Activated CD8-positive, alpha-beta memory T cell treated with anti-CD3 and anti-CD28 coated beads for 1 hour (primary cell): ENCODE measurements at places on chromosomes 7 and 10.

DNA sequence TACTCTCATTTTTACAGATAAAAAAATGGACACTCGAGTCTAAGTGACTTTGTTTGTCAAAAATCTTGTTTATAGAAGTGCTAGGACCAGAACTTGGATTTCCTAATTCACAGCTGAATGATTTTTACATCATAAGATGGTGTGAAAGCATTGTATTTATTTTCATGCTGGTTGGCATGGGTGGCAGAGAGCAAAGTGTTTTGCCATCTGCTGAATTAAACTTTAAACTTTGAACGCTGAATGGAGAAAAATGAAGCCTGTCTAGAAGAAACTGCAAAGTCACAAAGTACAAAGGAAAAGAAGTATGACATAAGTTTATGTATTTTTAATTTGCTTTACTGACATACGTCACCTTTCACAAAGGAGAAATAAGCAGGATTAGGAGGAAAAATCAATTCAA, 142.0 kb downstream of the NRBF2 start:
- no peak for DNase-seq

GRCh38 chr10:73251683-73252444, 580 bp downstream of the MRPS16 start:
- DNase-seq = no peak

DNA sequence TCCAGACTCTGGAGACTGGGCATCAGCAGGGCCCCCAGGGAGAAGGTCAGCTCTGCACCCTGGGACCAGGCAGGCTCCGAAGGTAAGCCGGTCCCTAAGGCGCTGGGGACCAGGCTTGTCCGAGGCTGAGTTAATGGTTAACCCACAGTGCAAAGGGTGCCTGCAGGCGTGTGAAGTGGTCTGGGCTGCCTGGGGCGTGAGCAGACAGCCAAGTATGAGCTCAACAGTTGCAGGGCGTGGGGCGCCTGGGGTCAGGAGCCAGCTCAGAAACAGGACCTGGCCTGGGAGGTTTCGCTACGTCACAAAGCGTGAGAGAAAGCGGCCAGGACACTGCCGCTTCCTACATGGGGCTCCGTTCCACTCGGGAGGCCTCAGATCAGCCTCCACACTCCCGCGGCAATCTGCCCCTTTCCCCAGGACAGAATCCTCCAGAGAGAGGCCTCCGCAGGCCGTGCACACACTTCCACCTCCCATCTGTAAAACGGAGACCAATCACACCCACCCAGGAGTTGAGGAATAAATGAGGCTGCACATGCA, 16.0 kb downstream of the PDGFA start:
- no peak for DNase-seq

DNA sequence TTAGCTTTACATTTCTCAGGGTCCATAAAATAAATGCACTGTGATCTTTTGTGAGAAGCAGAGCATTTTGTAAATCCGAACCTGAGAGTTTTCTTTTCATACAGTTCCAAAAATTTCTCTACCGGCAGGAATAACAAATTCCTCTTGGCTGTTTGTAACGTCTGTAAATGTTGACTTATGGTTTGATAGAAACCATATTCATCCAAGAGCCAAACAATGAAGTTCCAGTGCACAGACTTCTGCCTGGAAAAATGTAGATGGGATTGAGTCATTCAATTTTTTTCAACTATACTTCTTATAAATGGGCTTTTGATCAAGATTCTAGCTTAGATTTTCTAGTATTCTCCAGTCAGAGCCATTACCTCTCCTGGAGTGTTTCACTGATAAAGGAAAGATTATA, 530.6 kb downstream of the TFEC start:
- DNase-seq = no peak

GRCh38 chr7:24668927-24669635, 88.2 kb downstream of the GSDME start:
- DNase-seq = no peak

- DNase-seq = peak; percentile 49
Observed at GRCh38 chr10:102642736-102643335, 1.4 kb upstream of the TRIM8 start.

DNA sequence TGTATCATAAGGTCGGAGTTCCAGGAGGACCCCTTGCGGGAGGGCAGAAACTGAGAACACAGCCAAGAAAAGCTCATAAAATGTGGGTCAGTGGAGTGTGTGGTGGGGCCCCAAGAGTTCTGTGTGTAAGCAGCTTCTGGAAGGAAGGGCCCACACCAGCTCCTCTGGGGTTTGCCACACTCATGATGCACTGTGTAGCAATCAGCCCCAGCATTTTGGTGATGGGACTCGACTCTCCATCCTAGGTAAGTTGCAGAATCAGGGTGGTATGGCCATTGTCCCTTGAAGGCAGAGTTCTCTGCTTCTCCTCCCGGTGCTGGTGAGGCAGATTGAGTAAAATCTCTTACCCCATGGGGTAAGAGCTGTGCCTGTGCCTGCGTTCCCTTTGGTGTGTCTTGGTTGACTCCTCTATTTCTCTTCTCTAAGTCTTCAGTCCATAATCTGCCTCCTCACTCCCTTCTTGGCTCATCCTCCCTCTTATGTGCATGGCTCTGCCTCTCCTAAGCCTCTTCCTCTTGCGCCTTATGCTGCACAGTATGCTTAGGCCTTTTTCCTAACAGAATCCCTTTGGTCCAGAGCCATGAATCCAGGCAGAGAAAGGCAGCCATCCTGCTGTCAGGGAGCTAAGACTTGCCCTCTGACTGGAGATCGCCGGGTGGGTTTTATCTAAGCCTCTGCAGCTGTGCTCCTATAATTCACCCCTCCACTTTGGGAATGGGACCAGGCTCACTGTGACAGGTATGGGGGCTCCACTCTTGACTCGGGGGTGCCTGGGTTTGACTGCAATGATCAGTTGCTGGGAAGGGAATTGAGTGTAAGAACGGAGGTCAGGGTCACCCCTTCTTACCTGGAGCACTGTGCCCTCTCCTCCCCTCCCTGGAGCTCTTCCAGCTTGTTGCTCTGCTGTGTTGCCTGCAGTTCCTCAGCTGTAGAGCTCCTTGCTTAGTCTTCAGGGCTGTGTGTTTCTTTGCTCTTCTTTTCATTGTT, 17.8 kb downstream of the PRSS2 start:
- no peak for DNase-seq

- DNase-seq = no peak
Observed at GRCh38 chr10:99357691-99358090, 28.5 kb downstream of the CNNM1 start.

- no peak for DNase-seq
Observed at GRCh38 chr10:108434559-108435252, 1270.2 kb upstream of the SORCS1 start.

- no peak for DNase-seq
Observed at GRCh38 chr10:91565226-91565625, 67.6 kb downstream of the PPP1R3C start.

- no peak for DNase-seq
Observed at GRCh38 chr7:130887957-130888371, 154.0 kb upstream of the KLF14 start.

GRCh38 chr7:123974326-123974908, 49.4 kb downstream of the SPAM1 start:
- no peak for DNase-seq

GRCh38 chr7:66946545-66946944, 25.5 kb downstream of the TMEM248 start:
- no peak for DNase-seq

GRCh38 chr7:39623732-39624441, 515 bp downstream of the RALA start:
- DNase-seq = no peak

GRCh38 chr7:137681657-137682562, 164.9 kb downstream of the DGKI start:
- no peak for DNase-seq

DNA sequence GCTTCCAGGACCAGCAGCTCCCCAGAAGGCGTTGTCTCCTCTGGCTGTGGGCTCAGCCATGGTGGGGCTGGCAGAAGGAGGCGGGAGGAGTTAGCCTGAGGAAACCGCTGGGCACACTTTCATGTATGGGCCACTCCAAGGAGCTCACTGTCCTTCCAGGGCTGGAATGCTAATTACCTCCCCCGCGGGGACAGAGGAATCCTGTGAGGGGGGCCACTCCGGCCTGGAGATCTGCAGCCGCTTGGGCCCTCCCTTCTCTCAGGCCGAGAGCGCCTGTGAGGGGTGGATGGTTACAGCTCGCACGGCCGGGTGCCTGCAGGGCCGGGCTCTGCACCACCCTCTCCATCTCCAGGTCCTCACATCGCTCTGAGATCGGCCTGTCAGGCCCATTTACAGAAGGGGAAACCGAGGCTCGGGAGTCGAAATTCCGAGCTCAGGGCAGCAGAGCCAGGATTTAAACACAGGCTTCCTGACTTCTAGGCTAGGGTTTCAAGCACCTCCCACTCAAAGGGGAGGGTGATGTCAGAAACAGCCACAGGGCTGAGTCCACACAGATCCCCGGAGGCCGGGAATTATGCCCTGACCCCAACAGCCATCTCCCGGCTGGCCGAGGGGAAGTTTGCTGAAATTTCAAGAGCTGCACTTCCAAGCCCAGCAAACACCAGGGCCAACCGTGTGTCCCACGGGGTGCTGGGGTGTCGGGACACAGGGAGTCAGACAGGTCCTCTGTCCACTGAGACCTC, 59.1 kb downstream of the PDGFA start:
- DNase-seq = no peak

DNA sequence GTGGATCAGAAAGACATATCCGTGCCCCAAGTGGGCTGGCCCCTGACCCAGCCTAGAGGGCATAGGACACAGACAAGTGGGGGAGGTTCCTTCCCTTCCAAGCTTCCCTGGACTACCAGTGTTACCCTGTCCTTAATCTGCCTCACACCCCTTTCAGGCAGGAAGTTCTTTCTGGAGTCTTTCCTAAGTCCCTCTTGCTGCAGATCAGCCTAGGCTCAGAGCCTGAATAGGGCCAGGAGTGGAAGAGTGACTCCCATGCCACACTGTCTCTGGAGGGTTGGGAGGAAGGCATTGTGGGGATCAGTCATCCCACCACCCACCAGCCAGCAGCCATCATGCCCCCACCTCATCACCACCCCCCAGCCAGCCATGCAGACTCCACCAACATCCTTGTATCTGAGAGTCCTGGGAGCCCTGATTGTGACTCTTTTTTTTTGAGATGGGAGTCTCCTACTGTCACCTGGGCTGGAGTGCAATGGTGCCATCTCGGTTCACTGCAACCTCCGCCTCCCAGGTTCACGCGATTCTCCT, 22.6 kb downstream of the POLL start:
- no peak for DNase-seq

DNA sequence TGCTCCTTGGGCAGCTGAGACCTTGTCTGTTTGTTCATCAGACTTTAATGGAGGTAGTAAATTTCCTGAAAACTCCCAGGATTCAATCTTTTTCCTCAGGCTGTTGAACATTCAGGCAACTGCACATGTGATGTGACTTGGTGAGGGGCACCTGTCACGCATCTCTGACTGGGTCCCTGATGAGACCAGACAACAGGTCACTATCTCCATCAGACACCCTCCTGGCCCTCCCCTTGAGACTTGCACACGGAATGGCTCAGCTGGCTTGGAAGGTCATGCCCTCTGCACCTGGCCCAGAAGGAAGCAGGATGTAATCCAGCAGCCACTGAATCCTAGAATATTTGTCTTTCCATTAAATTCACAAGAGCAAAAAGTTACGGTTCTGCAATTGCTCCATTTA, 15.9 kb downstream of the AQP1 start:
- DNase-seq = no peak

DNA sequence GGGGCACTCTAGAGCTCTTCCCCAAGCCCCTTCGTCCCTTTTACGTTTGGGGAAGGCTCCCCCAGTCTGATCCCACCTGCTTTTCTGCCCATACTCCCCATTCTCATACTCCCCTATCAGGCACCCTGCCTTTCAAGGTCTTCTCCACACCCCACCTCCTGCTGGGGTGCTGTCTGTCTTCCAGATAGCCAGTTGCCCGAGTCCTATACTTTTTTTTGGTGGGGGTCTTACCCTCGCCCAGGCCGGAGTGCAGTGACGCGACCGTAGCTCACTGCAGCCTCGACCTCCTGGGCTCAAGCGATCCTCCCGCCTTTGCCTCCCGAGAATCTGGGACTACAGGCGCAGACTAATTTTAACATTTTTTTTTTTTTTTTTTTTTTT, 775 bp upstream of the ABHD11 start:
- DNase-seq = no peak
